Left lobe of liver (tissue), 2 donors: ENCODE measurements at places on chromosomes 4 and X. TPM values are rescaled to one million over a fixed set of nuclear protein-coding genes. Genes with fewer than 3 reads are reported as not detected.

GRCh38 chr4:15776871-15777648 is 1.1 kb upstream of the CD38 start:
- DNase-seq = no peak

DNA sequence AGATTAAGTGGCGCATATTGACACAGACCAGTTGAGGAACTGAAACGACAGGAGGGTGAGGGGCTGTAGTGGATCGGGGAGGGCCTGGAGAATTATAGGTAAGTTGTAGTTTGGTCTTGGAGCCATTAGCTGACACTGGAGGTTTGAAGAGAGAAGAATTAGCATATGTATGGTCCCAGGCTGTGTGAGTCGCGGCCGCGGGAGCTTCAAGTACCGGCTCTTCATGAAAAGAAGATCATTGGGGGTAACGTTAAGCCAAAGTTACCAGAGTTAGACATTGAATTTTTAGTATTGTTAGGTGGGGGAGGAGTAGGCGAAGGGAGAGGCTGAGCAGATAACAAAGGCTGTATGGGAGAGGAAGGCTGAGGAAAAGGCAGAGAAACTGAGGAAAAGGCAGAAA is 56.5 kb downstream of the ZNF674 start:
- DNase-seq = no peak

GRCh38 chr4:1052231-1052671 is 40.8 kb downstream of the FGFRL1 start:
- DNase-seq = no peak

GRCh38 chr4:101695176-101695575 is 95.4 kb upstream of the BANK1 start:
- DNase-seq = no peak

DNA sequence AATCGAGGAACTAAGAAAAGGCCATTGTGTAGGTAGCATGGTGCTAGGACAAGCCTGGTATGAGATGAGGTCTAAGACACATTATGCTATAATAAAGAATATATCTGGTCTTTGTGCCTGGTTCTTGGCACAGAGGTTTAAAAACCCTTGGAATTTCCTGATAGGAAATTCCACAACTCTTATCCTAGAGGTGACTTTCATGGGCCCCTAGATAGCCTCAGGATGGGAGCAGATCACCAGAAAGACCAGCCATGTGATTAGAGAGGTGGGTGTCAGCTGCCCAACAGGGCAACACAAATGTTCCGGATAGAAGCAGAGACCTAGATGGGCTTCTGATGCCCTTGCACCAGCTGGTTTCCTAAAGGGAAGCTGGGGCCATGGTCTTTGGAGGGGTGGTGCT is 107.2 kb downstream of the SCD5 start:
- DNase-seq = no peak

Gene ZNF41
- 3.3 TPM for total RNA-seq

Gene AMTN
- total RNA-seq = not detected

Gene KIAA1210
- not detected for total RNA-seq

Gene ERAS
- total RNA-seq = not detected
